ENCODE measurements at places on chromosomes 3 and 15.

- H3K4me3 ChIP-seq, result no peak overlapping the region
- peaks cover 36% of the 10 kb centered on the region for H3K36me3 ChIP-seq
Measured at GRCh38 chr3:58175187-58175436, 35.7 kb downstream of the DNASE1L3 start.

DNA sequence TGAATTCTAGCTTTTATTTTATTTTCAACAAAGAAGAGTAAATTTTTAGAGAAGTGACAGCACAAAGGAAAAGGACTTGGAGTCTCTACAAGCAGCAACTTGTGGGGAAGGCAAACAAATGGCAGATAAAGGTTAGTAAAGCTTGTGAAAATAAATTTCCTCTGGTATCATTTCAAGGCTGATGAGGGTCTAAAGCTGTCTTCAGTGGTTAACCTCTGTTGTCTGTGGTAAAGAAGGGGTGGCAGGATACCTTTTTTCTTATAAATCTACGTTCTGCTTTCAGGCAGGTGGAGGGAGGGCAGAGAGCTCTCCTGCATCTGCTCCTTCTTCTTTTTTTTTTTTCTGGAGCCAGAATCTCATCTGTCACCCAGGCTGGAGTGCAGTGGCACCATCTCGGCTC lies 50.5 kb downstream of the NMD3 start:
- no peaks in the 10 kb centered on the region for H3K36me3 ChIP-seq
- no peak overlapping the region for H3K27ac ChIP-seq
- H3K4me1 ChIP-seq, result no peaks in the 10 kb centered on the region
- no peak for DNase-seq
- H3K4me3 ChIP-seq, result no peak overlapping the region
- no peaks in the 10 kb centered on the region for H3K27me3 ChIP-seq

DNA sequence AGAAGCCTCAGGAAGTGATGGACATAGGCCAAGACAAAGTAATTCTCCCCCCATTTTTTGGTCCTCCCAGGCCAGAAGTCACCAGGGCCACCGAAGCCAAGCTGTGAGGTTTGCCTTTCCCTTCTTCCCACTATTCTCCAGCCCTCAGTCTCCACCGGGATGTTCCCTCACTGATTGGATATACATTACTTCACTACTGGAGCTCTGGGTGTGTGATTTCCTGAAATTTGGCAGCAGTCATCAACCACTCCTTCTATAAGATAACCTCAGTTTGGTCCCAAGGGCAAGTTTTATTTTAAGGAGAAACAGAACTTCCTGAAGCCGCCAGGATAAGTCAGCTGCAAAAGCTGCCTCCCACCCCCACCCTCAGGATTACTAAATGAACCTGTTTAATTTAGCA lies 11.3 kb downstream of the SLCO2A1 start:
- no peaks in the 10 kb centered on the region for H3K36me3 ChIP-seq
- H3K4me1 ChIP-seq, result no peaks in the 10 kb centered on the region
- no peak for DNase-seq
- no peak overlapping the region for H3K4me3 ChIP-seq
- H3K27me3 ChIP-seq, result no peaks in the 10 kb centered on the region

- no peaks in the 10 kb centered on the region for H3K4me1 ChIP-seq
- no peaks in the 10 kb centered on the region for H3K36me3 ChIP-seq
- H3K27ac ChIP-seq, result no peak overlapping the region
- H3K4me3 ChIP-seq, result no peak overlapping the region
Measured at GRCh38 chr3:127834771-127835170, 12.5 kb upstream of the MGLL start.

DNA sequence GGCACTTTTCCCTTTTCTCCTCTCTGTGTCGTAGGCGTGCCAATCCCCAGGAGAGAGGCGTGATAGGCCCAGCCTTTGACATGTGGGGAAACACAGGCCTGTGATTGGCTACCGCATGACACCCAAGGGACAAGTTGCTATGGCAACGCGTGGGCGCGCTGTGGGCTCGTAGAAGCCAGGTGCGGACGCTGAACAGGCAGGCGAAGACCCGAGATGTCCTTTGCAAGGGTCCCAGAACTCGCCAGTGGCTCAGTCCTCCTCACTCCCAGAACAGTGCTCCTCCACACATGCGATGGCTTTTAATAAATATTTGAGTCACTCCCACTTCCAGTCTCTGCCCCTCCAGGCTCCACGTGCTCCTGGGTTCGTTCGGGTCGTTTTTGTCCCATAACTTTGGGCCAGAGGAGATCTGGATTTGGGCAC lies 4.2 kb downstream of the SLC51B start:
- H3K4me1 ChIP-seq, result peaks cover 16% of the 10 kb centered on the region
- peak; percentile 88 for DNase-seq
- H3K4me3 ChIP-seq, result peak overlapping the region; percentile 75
- peaks cover 11% of the 10 kb centered on the region for H3K27me3 ChIP-seq
- no peaks in the 10 kb centered on the region for H3K36me3 ChIP-seq
- H3K27ac ChIP-seq, result no peak overlapping the region

- no peaks in the 10 kb centered on the region for H3K4me1 ChIP-seq
- no peak overlapping the region for H3K27ac ChIP-seq
- peaks cover 10% of the 10 kb centered on the region for H3K27me3 ChIP-seq
Measured at GRCh38 chr3:51712963-51713362, 6.1 kb downstream of the GRM2 start.
